ENCODE measurements at places on chromosomes 3 and 15.

- no peak for DNase-seq
Measured at GRCh38 chr15:67080900-67081431, 15.6 kb downstream of the SMAD3 start.

DNA sequence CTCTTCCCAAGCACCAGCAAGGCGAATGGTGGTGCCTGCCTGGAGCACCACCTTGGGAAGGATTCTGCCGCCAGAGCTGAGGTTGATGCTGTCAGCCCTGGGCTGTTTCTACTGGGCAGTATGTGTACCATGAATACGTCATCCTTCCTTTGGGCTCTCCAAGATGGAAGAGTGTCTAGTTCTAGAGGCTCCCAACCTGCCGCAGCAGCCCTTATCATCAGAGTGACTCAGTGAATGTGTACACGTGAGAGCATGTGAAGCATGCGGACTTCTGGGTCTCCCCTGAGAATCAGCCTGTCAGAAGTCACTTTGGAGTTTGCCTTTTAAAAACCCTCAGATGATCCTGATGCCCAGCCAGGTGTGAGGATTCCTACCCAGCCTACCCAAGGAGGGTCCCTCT, 20.9 kb downstream of the PLA2G4D start:
- DNase-seq, result no peak

- peak; percentile 70 for DNase-seq
Measured at GRCh38 chr15:38252481-38253350, at the start of gene SPRED1. SPRED1 (plus strand) TSS chr15:38252836; CDS start chr15:38253186, 350 bp downstream.

GRCh38 chr15:70321172-70321819, 223.6 kb upstream of the TLE3 start:
- no peak for DNase-seq

Measured in Caco-2 (cell line).